Sigmoid colon (tissue), 7 donors: ENCODE measurements at places on chromosomes 6 and 20. TPM values are rescaled to one million over a fixed set of nuclear protein-coding genes. Genes with fewer than 3 reads are reported as not detected.

Gene KHDRBS2
- not detected for polyA plus RNA-seq

Gene MYL9
- 26.4 TPM for polyA plus RNA-seq

Gene CPXM1
- 7.2 TPM for polyA plus RNA-seq

Gene VSTM2L
- polyA plus RNA-seq: not detected

Gene PTGIS
- polyA plus RNA-seq: 0.46 TPM

Gene PAQR8
- 16.4 TPM for polyA plus RNA-seq

Gene TULP1
- polyA plus RNA-seq: not detected

Gene SYCP2L
- not detected for polyA plus RNA-seq

Gene SLC22A7
- polyA plus RNA-seq: not detected

Gene PIGU
- 26.8 TPM for polyA plus RNA-seq

Gene POM121L2
- polyA plus RNA-seq: not detected

Gene COL10A1
- polyA plus RNA-seq: not detected

Gene TP53INP2
- polyA plus RNA-seq: 43.8 TPM

Gene ADTRP
- 27.6 TPM for polyA plus RNA-seq

Gene TFAP2D
- not detected for polyA plus RNA-seq

Gene COL19A1
- not detected for polyA plus RNA-seq

Gene SASH1
- polyA plus RNA-seq: 10.2 TPM

Gene KIAA1586
- polyA plus RNA-seq: 3.0 TPM

Gene TGM3
- 3.0 TPM for polyA plus RNA-seq

Gene PDYN
- polyA plus RNA-seq: not detected

Gene RBM12
- 12.0 TPM for polyA plus RNA-seq

Gene SPAG4
- 4.1 TPM for polyA plus RNA-seq

Gene WTAP
- polyA plus RNA-seq: 65.7 TPM

Gene FGD2
- 9.0 TPM for polyA plus RNA-seq

Gene ATF6B
- polyA plus RNA-seq: 14.4 TPM

Gene CST5
- polyA plus RNA-seq: not detected

Gene PREP
- polyA plus RNA-seq: 37.2 TPM

Gene TBX18
- polyA plus RNA-seq: under 0.01 TPM

Gene SOD2
- 631 TPM for polyA plus RNA-seq

Gene MCHR2
- not detected for polyA plus RNA-seq

Gene FNDC1
- polyA plus RNA-seq: not detected

Gene SH3BGRL2
- 73.9 TPM for polyA plus RNA-seq

Gene RALGAPA2
- 23.2 TPM for polyA plus RNA-seq

Gene OXT
- polyA plus RNA-seq: 0.29 TPM

Gene ANKRD66
- not detected for polyA plus RNA-seq

Gene SCUBE3
- polyA plus RNA-seq: not detected

Gene PPIL1
- 16.0 TPM for polyA plus RNA-seq

Gene VWA7
- polyA plus RNA-seq: 2.8 TPM

Gene TTK
- polyA plus RNA-seq: 1.2 TPM
